ENCODE measurements at places on chromosomes 3 and 15.

DNA sequence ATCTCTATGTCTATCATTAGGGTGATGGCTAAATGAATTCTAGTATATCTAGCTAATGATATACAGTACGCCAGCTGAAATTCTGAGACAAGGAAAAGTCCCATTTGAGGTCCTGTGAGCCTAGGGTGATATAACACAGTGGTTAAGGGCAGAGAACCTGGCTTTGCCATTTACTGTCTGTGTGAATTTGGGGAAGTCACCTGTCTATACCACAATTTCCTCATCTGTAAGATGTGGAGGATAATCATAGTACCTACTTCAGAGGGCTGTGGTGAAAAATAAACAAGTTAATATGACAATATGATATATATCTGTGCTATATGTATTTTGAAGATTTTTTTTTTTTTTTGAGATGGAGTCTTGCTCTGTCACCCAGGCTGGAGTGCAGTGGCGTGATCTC lies 9.8 kb upstream of the ANKDD1A start:
- DNase-seq = no peak

- DNase-seq = no peak
Measured at GRCh38 chr15:77335298-77335697, 84.6 kb downstream of the PEAK1 start.

DNA sequence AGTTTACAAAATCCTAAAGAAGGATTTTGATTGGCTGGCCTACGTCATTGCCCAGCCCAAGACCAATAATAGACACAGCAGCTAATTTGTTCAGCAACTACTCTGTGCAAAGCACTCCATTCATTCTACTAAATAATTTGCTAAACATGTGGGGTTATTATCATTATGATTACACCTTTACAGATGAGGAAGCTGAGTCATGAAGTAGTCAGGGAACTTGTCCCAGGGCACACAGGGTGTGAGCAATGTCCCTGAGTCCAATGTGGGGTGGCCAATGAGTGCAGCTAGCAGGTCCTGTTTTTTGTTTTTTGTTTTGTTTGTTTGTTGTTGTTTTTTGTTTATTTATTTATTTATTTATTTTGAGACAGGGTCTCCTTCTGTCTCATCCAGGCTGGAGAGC lies 183.6 kb downstream of the ABHD5 start:
- no peak for DNase-seq

DNA sequence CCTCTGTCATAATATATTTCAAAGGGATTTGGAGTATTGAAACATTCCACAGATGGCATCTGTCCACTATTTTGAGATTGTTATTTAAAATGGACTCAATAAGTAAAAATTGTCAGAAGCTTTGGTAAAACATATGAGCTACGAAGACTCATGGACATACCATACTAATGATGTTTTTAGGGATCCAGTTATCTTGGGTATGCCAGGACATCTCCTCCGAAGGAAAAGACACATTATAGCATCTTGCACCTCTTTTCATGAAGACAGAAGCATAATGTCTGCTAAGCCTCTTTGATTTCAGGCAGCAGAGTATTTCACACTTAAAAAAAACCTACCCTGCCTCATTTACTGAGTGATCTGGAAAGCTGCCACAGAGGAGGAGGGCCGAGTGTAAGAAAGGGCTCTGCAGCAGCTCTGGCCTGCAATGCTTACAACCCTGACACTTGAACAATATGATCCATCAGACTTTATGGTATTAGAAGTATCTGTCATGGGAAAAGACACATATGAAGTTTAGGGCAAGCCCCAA lies 284.8 kb downstream of the TUSC7 start:
- no peak for DNase-seq

GRCh38 chr15:29031502-29032228 lies 145.9 kb downstream of the APBA2 start:
- no peak for DNase-seq

GRCh38 chr3:56894881-56895431 lies 93.2 kb upstream of the ARHGEF3 start:
- no peak for DNase-seq

- no peak for DNase-seq
Measured at GRCh38 chr15:28025413-28025812, 73.7 kb downstream of the OCA2 start.

GRCh38 chr15:42264795-42265194 lies 8.2 kb upstream of the GANC start:
- DNase-seq = no peak

DNA sequence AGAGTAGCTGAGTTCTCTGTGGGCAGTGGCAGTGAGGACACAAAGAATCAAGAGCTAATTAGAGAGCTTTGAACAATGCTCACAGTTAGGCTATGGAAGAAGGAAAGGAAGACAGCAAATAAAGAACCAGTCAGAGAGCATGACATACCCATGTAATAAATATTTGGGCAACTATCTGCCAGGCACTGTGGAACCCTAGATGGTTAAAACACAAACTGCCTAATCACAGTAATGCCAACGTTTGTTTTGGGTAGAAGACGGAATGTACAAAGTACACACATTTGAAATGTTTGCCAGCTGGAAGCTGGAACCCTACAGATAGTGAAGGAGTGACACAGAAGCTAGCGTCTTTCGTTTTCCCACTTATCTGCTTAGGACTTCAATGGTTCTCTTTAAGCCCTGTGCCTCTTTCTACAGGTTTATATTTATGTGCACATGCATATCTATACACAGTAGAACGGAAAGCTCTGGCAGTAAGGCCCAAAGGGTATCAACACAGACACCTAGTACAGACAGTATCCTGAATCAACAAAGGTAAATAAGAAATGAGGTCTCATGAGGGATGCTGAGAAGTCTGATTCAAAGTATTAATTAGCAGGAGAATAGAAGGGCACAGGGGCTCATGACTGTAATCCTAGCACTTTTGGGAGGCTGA lies 44.6 kb downstream of the ANKRD28 start:
- no peak for DNase-seq

DNA sequence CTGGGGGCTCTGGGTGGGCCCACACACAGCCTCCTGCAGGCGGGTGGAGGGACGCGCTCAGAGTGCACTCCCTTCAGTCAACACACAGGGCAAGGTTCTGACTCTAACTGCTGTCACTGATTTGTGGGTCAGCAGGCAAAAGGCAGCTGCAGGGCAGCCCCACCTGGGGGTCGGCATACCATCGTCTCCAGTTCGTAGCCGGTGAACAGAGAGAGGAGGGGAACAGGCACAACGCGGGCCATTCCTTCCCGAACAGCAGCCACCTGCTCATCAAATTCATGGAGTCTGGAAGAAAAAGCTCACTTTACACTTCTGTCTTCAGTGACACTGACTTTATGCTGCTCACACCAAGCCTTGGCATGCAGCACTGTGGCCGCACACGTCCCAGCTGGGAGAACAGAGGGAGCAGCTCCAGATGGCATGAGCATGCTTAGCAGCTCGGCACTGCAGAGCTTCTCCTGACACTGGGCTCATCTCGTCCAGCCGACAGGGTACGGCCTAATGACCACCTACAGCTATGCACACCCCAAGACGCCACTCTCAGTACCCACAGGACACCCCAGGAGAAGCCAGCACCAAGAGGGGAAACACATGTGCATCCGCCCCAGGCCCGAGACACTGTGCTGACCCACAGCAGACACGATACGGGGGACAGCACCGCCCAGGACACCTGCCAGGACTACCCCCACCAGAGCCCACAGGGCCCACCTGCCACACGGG lies 14.4 kb upstream of the OCA2 start:
- DNase-seq = no peak

- DNase-seq = no peak
Measured at GRCh38 chr15:83854950-83855707, 201.2 kb downstream of the ADAMTSL3 start.

GRCh38 chr3:64397573-64397972 lies 172.3 kb upstream of the PRICKLE2 start:
- no peak for DNase-seq

DNA sequence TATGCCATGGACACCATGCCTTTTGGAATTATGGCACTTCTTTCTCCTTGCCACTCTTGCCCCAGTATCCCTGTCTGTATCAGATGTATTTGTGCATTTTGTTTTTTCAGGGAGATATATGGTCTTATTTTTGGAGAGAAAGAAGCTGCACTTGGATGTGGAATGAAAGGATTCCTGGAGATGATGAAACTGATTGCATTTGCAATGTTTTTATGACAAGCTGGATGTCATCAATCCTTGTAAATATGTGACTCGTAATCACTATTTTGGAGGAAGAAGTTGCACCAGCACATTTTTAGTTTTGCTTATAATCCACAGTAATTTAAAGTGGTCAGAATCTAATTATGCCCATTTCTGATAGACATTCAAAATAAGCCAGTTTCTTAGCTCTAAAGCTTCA lies 165.0 kb downstream of the NR1D2 start:
- no peak for DNase-seq

- no peak for DNase-seq
Measured at GRCh38 chr15:91884606-91885005, 31.1 kb downstream of the SLCO3A1 start.

- DNase-seq = no peak
Measured at GRCh38 chr3:162602619-162603018, 1106.0 kb downstream of the OTOL1 start.

DNA sequence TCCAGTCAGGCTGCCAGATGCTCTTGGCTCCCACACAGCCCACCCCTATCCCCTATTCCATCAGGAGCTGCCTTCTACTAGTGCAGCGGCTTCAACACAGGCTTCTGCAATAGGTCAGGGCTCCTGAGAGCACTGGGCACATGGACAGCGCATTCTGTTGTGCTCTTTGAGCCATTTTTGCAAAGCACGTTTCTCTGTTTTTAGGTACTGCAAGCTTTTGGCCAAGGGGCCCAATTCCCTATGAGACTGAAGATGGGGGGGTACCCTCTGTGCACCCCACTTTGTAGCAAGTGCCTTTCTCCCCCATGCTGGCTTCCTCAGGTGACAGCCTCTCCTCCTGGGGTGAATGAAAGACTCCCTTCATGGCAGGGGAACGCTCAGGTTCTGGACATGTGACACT lies 31.2 kb downstream of the CHDH start:
- DNase-seq = no peak

DNA sequence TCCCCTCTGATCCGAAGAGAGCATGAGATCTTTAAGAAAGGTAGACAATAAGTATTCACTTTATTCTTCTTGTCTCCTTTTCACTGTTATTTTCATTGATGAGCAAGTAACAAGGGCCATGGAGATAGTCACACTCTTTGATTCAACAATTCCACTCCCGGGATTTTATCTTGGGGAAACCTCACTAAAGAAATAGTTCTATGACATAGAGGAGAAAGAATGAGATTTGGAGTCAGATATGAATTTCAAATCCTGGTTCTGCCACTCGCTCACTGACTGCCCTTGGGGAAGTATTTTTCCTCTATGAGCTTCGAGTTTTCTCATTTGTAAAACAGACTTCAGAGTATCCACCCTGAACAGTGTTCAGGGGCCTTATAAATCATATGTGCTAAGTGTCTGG lies 514.6 kb downstream of the NLGN1 start:
- no peak for DNase-seq

DNA sequence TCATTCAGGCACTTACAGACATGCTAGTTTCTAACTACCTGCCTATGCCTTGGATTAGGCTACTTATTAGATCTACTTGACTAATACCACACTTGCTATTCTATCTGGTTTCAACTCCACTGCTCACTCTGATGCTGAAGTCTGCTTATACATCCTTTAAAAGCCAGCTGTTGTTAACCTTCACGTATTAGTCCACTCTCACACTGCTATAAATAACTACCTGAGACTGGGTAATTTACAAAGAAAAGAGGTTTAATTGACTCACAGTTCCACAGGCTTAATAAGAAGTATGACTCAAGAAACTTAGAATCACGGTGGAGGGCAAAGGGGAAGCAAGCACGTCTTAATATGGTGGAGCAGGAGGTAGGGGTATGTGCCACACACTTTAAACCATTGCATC lies 47.7 kb upstream of the ANKRD28 start:
- DNase-seq = no peak

DNA sequence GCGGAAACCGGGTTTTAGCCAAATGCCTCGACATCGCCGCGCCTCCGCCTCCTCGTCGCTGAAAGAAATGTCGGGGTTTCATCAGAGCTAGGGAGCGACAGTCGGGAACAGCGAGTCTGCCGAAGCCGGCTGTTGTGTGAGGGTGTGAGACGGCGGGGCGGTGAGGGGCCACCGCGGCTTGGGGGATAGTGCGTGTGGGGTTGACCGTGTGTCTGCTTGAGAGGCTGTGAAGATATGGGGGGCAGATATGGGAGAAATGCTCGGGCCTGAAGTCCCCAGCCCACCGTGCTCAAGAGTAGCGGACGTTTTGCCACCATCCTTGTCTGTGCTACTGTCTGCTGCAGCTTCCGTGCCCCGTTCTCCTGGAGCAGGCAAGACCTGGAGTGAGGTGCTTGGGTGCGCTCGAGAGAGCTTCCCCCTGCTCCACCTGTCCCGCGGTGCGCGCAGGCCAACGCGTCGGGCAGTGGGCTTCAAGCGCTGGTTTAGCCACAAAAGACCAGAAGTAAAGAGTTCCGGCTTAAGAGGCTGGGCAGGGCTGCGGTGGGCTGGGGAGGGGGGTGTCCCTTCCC lies 716 bp upstream of the ISLR2 start:
- no peak for DNase-seq

DNA sequence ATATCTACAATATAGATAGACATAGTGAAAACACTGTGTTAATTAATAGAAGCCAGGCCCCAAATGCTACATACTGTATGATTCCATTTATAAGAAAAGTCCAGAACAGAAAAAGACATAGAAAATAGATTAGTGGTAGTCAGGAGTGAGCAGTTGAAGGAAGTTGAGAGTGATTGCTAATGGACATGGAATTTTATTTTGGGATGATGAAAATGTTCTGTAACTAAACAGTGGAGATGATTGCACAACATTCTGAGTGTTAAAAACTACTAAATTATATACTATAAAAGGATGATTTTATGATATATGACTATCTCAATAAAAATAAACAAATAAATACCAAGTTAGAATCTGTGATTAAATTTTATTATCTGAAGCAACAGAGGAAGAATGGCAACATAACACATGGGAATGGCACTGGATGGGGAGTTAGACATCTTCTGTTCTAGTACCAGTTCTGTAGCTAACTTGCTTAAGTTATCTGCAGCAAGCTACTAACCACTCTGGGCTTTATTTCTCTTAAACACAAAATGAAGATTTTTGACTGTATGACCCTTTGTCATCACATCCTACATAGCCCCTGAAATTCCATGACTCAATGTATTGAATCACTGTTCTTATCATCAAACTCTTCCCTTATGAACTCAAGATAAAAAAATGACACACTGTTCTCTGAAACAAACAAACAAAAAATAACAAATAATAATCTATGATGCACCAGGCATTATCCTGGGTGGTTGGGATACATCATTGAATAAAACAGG lies 612.7 kb downstream of the TBL1XR1 start:
- no peak for DNase-seq

- no peak for DNase-seq
Measured at GRCh38 chr3:48621461-48621869, at the start of gene TMEM89. Gene TMEM89 (minus strand): TSS chr3:48621769. CDS start chr3:48621756, 13 bp downstream.

Data from stimulated activated CD8-positive, alpha-beta memory T cell treated with anti-CD3 and anti-CD28 coated beads, Interleukin-4, amount 100 ng/mL, for 4 hours (primary cell).